ENCODE measurements at places on chromosomes 3 and 15. TPM values are rescaled to one million over a fixed set of nuclear protein-coding genes. Genes with fewer than 3 reads are reported as not detected.

Gene SLC7A14
- 1.2 TPM for total RNA-seq

DNA sequence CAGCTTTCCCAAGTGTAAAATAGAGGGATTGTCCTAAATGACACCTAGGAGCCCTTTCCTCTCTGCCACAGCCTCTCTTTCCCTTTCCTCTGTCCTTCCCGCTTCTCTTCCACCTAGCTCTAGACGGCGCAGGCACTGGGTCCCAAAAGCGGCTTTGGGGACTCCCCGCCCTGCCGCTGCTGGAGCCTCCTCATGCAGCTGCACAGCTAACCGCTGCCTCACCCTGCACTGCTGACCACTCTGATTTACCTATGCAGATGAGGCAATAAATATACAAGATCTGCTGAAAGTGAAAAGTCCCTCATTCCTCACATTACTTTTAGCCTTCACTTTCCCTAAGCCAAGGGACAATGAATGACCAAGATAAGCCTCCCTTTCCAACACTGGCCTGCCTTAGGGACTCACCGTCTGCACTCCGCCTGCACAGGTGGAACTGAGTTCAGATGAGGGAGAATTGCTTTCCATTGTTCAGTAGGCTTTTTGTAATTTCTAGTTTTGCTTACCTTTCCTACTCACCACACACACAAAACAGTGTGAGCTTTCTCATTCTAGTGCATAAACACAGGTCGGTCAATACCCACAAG lies 197.5 kb upstream of the BCL6 start:
- H3K27me3 ChIP-seq: no peaks in the 10 kb centered on the region
- no peaks in the 10 kb centered on the region for H3K36me3 ChIP-seq
- peaks cover 34% of the 10 kb centered on the region for H3K4me1 ChIP-seq
- H3K4me3 ChIP-seq: no peak overlapping the region
- no peak for DNase-seq

DNA sequence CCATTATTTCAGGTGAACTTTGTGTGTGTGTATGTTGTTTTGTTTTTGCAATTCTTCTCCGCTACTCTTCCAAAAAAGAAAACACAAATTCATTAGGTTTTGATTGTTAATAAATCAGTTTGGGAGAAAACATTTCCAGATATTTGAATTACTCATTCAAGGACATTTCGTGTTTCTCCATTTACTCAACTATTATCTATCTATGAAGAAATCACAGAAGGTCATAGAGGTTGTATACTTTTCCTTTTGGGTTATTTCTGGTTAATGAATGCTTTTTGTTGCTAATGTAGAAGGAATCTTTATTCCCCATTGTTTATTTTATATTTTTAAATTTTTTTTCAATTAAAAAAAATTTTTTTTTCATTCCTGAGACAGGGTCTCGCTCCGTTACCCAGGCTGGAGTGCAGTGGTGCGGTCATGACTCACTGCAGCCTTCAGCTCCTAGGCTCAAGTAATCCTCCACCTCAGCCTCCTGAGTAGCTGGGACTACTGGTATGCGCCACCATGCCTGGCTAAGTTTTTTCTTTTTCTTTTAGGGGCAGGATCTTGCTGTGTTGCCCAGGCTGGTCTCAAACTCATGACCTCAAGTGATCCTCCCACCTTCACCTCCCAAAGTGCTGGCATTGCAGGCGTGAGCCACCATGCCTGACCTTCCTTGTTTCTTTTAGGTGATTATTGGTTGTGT lies 28.4 kb downstream of the IGF1R start:
- H3K4me1 ChIP-seq: peaks cover 69% of the 10 kb centered on the region
- DNase-seq: no peak
- H3K36me3 ChIP-seq: no peaks in the 10 kb centered on the region
- no peak overlapping the region for H3K27ac ChIP-seq
- no peaks in the 10 kb centered on the region for H3K27me3 ChIP-seq

- no peaks in the 10 kb centered on the region for H3K36me3 ChIP-seq
- no peak for DNase-seq
- no peaks in the 10 kb centered on the region for H3K27me3 ChIP-seq
- H3K4me3 ChIP-seq: no peak overlapping the region
- H3K4me1 ChIP-seq: no peaks in the 10 kb centered on the region
Observed at GRCh38 chr3:142828703-142829305, 60.1 kb downstream of the PCOLCE2 start.

DNA sequence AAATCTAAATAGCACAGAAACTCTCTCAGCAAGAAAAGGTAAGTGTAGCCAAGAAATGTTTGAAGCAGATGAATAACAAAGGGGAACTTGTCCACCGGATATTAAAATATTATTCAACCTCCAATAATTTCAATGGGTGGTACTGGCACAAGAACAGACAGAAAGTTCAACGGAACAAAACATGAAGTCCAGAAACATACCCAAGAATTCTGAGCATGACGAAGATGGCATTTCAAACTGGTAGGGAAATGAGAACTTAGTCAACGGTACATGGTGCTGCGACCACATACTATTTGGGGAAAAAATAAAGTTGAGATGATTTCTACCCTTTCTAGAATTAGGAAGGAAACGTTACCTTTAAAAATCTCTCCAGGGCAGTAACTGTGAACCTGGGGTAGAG lies 5.5 kb downstream of the CHSY1 start:
- no peaks in the 10 kb centered on the region for H3K27me3 ChIP-seq
- H3K36me3 ChIP-seq: no peaks in the 10 kb centered on the region
- no peak for DNase-seq
- H3K4me3 ChIP-seq: no peak overlapping the region
- H3K27ac ChIP-seq: no peak overlapping the region
- peaks cover 95% of the 10 kb centered on the region for H3K4me1 ChIP-seq

- no peak overlapping the region for H3K4me3 ChIP-seq
- no peak overlapping the region for H3K27ac ChIP-seq
- DNase-seq: no peak
- no peaks in the 10 kb centered on the region for H3K4me1 ChIP-seq
Observed at GRCh38 chr3:197450810-197451209, 105.0 kb downstream of the BDH1 start.

DNA sequence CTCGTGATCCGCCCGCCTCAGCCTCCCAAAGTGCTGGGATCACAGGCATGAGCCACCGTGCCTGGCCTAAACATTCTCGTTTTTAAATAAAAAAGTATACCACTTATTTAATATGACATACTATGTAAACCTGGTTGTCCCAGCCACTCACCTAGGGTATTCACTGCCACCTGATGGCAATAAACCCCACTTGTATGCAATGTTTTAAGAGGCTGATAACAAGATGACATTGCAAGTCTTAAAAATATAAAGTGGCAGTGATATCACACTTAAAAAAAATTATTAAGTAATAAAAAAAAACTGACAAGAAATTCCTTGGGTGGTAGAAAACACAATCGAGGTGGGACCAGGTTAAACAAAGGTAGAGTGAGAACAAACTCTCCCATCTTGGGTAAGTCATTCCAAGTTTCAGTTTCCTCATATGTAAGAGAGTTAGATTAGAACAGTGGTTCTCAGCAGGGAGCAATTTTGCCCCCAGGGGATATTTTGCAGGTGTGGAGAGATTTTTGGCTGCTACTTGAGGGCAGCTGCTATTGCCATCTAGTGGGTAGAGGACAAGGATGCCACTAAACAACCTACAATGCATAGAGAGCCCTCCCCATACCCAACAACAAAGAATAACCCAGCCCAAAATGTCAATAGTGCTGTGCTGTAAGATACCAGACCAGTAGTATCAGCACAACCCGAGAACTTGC lies 14.5 kb downstream of the ARF4 start:
- no peak overlapping the region for H3K27ac ChIP-seq
- no peak overlapping the region for H3K4me3 ChIP-seq
- no peaks in the 10 kb centered on the region for H3K27me3 ChIP-seq

DNA sequence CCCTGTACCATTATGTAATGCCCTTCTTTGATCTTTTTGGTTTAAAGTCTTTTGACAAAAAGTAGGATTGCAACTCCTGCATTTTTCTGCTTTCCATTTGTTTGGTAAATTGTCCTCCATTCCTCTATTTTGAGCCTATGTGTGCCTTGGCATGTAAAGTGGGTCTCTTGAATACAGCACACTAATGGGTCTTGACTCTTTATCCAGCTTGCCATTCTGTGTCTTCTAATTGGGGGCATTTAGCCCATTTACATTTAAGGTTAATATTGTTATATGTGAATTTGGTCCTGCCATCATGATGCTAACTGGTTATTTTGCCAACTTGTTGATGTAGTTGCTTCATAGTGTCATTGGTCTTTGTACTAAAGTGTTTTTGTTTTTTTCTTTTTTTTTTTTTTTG lies 32.4 kb downstream of the CMC1 start:
- H3K27ac ChIP-seq: no peak overlapping the region
- H3K27me3 ChIP-seq: no peaks in the 10 kb centered on the region
- H3K4me3 ChIP-seq: no peak overlapping the region
- peaks cover 25% of the 10 kb centered on the region for H3K36me3 ChIP-seq
- DNase-seq: no peak

DNA sequence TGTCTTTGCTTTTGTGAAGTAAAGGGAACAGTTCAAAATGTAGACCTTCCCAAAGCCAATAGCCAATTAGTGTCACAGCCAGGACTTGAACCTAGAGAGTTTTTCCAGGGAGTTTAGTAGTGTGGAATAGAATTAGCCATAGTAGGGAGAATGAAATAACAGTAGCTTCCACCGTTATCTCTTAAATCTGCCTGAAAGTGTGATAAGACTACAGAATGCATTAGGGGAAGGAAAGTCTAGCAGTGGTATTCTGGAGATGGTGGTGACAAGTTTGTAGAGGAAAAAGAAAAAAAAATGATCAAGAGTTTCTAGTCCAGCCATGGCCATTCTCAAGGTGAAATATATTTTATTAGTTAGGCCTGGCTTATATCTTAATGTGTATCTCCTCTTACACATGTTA lies 13.8 kb downstream of the ATP11B start:
- H3K4me3 ChIP-seq: no peak overlapping the region
- DNase-seq: no peak
- no peaks in the 10 kb centered on the region for H3K27me3 ChIP-seq
- H3K36me3 ChIP-seq: no peaks in the 10 kb centered on the region

GRCh38 chr3:35659768-35660167 lies 20.4 kb downstream of the ARPP21 start:
- H3K4me3 ChIP-seq: no peak overlapping the region
- no peaks in the 10 kb centered on the region for H3K36me3 ChIP-seq
- no peak overlapping the region for H3K27ac ChIP-seq
- H3K4me1 ChIP-seq: no peaks in the 10 kb centered on the region

All from vagina (tissue), 2 donors.